Fibroblast of skin of back (primary cell): ENCODE measurements at places on chromosomes 11 and 22.
A peak's percentile ranks its signal among the peaks of the same experiment; 100 is the strongest.

- peak; percentile 91 for DNase-seq
Observed at GRCh38 chr11:95585069-95585751, 204.4 kb downstream of the FAM76B start.

DNA sequence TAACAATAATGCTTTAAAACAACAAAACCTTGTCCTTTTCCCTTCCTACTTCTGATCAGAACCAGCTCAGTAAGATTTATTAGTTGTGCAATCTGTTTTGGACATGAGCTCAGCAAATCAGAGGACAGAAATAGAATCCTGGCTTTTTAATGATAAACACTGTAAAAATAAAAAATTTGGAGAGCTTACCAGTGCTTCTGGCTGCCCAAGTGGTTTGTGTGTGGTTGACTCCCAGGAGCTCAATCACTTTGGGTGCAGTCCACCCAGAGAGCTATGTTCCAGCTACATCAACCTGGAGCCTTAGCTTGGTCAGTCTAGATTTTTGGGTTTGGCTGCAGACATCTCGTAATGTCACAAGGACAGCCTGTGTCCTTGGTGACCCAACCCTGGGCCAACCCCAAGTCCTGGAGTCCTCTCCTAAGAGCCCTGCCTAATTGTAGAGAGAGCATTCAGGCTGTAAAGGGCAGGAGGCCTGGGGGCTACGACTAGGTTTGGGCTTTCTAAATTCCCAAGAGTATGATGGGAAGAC, 28.5 kb downstream of the CD44 start:
- no peak for DNase-seq

DNA sequence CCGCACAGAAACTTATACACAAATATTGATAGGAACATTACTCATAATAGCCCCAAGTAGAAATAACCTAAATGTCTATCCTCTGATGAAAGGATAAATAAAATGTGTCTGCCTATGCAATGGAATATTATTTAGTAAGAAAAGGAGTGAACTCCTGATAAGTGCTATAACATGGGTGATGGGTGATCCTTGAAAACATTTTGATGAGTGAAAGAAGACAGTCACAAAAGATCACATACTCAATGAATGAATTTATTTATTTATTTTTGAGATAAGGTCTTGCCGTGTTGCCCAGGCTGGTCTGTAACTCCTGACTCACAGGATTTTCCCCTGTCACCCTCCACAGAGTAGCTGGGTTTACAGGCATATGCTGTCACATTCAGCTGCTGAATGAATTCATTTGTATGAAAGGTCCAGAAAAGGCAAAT, 17.3 kb downstream of the RNF121 start:
- peak; percentile 90 for DNase-seq

- DNase-seq, result no peak
Observed at GRCh38 chr11:46698597-46698996, 1.8 kb downstream of the ARHGAP1 start.

DNA sequence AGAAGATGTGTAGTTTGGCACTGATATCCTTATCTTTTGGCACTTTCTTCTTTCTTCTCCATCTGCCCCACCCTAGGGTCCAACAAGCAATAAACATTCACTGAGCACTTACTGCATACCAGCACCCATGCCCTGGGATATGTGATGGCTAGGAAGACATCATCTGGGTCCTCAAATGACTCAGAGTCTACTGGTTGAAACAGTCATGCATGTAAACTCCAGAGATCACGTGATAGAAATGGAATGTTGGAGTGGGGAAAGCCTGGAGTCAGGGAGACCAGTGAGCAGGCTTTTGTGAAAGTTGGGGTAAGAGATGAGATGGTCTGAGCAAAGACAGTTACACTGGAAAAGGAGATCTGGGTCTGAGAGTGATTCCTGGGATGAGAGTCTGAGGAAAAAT, 724.9 kb upstream of the TENM4 start:
- peak; percentile 62 for DNase-seq

DNA sequence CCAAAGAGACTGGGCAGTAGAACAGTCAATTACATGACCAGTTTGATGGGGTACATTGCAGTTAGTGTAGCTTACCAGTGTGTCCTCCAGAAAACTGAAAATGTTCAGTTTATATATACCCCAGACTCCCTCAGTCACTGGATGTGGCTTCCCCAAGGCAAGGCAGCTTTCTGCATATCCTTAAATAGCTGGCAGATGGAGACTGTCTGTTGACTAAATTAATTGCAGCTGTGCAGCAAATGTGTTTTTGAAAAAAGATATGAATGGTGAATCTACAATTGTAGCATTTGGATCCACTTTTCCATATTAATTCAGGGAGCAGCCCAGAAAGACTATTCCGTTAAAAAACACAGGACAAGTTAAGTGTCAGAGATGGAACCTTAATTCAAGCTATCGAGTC, 565.1 kb upstream of the CCDC179 start:
- no peak for DNase-seq
